ENCODE measurements at places on chromosomes 11 and 22.

DNA sequence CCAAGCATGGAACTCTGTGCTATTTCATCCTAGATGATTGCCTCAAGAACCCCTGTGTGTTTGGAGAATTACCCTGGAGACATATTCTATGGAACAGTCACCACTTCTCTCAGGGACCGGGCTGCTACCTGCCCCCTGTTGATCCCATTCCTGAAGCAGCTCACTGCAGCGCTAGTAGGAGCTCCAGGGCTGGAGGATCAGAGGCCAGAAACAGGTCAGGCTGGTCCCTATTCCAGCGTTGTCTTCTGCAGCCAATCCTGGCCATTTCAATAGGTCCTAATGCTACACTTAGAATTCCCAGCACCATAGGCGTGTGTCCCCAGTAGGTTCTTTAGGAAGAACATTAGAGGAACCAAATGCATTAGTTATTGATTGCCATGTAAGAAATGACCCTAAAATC, 48.9 kb downstream of the BTG4 start:
- DNase-seq: no peak

DNA sequence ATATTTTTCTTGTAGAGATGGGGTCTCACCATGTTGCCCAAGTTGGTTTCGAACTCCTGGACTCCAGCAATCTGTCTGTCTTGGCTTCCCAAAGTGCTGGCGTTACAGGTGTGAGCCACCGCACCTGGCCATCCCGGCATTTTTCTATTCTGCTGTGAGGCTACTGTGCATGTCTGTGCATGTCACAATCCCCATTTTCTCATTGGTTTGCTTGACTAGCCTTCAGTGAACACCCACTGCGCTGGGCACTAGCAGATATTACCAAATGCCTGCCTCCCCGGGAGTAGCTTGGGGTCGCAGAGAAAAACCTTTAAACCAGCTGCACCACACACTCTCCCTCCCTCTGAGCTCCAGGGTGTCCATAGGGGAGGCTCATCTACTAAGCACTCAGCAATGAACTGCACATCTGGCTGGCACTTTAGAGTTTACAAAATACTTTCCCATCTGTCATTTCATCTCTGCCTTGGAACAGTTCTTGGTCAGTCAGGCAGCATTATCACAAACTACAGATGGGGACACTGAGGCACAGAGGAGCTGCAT, 4.9 kb downstream of the CSNK1E start:
- no peak for DNase-seq

- no peak for DNase-seq
These were observed 161.1 kb upstream of the GRK3 start for GRCh38 chr22:25403284-25403810.

GRCh38 chr11:36818410-36818809, 220.4 kb upstream of the RAG2 start:
- DNase-seq: no peak

GRCh38 chr22:27032091-27032761, 374.8 kb downstream of the MIAT start:
- DNase-seq: no peak

- DNase-seq: no peak
These were observed 50.3 kb upstream of the TTLL12 start for GRCh38 chr22:43237280-43237679.

DNA sequence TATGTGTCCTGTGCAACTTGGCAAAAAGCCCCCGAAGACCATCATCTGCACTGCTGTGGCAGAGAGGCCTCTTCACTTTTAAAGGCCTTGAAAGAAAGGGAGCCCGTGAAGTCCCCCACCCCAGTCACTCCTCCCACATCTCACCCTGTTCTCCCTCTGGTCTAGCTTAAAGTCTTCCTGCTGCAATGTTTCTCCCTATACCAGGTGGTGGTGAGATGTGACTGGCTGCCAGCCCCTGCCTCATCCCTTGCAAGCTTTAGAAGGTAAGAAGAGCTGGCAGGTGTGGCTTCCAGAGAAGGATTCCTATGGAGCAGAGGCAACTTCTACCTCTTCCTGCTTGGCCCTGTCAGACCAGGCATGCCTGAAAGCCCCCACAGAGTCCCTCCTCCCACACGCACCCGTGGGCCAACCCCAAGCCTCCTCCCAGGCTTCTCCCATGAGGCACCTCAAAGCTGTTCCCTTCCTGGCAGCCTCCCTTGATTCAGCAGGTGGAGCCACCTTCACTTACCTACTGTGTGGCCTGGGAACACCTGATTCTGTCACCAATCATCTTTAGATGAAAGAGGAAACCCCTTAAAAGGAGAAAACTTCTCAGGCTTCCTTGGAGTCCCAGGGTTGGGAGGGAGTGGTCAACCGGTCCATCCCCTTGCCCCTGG, 4.0 kb upstream of the TRIM29 start:
- DNase-seq: no peak

GRCh38 chr11:77068457-77069335, 1.9 kb downstream of the CAPN5 start:
- no peak for DNase-seq

- DNase-seq: no peak
These were observed 15.3 kb downstream of the MAP6 start for GRCh38 chr11:75653532-75653931.

DNA sequence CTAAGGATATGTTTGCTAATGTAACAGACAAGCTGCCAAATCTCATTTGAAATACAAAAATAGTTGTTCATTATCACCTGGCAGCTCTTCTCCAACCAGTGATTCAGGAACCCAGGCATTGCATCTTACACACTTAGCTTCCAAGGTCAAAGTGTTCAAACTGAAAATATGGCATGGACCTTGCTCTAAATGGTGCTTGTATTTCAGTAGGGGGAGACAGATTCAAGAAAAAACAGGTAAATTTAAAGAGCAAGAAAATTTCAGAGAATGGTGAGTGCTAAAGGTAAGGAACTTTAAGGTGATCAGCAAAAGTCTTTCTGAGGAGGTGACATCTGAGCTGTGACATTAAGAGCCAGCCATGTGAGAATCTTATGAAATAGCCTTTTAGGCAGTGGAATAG, 82.8 kb upstream of the E2F8 start:
- no peak for DNase-seq

DNA sequence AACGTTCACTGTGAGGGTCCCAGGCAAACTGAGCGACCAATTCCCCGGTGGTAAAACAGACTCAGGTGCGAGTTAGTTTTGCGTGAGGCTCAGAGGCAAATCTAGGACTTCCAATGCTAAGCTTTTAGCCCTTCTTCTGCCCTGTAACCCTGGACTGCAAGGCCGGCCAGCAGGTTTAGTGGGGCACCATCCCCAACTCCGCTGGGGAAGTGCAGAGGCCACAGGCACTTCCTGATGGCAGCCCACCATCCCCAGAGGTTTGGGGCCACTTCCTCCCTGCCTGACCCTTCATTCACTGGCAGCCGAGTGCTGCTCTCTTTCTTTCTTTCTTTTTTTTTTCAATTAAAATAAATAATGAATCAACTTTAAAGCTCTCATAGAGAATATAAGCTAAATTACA, 124.6 kb upstream of the B3GAT1 start:
- DNase-seq: no peak

DNA sequence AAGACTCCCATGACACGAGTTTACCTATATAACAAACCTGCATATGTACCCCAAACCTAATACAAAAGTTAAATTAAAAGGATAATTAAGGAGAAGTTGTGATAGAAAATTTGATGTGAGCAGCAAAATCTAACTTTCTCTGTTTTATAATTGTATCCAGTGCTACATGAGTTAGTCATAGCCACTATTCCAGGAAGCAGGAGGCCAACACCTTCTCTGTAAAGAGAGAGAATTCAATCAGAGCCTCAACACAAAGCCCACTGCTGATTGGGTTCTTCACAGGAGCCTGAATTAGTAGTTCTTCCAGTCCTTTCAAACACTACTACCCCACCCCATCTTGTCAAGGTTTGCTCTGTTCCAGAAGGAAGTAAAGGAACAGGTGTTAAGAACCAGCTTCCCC, 84.2 kb downstream of the BLID start:
- no peak for DNase-seq

- DNase-seq: no peak
These were observed 5.4 kb downstream of the MMP1 start for GRCh38 chr11:102792604-102793003.
